Activated CD4-positive, alpha-beta T cell treated with anti-CD3 and anti-CD28 coated beads, Interleukin-2, Interleukin-4, amounts not matched to agents 100 ng/mL and 50 ng/mL, durations not matched to agents 16 hours and 8 hours (primary cell): ENCODE measurements at places on chromosomes 7 and 10.

- DNase-seq: no peak
Measured at GRCh38 chr10:43814663-43815062, 166.0 kb upstream of the ZNF32 start.

DNA sequence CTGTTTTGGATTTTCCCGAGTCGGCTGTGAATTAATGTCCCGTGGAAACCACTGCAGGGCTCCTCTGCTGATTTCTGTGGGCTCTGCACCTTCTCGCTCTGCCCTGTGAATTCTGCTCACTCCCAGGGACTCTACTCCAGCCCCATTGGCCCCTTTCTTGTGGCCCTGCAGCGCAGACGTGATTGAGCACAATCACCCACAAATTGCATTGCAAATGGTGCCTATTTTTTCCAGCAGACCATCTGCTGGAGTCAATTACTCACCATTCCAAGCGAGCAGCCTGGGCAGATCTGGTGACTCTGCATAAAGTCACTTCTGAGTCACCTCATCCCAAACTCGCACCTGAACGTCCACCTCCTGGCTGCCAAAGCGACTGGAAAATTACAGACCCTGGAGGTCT lies 235.8 kb downstream of the PAXIP1 start:
- DNase-seq: no peak

DNA sequence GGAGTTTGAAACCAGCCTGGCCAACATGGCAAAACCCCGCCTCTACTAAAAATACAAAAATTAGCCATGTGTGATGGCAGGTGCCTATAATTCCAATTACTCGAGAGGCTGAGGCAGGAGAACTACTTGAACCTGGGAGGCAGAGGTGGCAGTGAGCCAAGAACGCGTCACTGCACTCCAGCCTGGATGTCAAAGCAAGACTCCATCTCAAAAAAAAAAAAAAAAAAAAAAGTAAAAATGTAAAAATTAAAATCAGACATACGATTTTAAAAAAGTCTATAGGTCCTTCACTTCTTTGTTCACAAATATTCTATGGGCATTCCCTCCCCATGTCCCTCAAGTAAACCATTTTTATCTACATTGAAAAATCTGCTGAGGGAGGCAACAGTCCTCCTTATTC lies 34.9 kb upstream of the TLL2 start:
- no peak for DNase-seq

DNA sequence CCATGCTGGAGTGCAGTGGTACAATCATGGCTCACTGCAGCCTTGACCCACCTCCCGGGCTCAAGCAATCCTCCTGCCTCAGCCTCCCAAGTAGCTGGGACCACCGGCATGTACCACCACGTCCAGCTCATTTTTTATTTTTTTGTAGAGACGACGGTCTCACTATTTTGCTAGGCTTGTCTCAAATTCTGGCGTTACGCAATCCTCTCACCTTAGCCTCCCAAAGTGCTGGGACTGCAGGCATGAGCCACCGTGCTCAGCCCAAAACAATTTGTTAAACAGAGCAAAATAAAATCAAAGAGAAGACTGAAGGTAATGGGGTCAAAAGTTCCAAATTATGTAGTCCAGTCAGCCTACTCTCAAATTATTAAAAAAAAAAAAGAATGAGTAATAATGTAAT lies 8.7 kb upstream of the JMJD1C start:
- DNase-seq: no peak

DNA sequence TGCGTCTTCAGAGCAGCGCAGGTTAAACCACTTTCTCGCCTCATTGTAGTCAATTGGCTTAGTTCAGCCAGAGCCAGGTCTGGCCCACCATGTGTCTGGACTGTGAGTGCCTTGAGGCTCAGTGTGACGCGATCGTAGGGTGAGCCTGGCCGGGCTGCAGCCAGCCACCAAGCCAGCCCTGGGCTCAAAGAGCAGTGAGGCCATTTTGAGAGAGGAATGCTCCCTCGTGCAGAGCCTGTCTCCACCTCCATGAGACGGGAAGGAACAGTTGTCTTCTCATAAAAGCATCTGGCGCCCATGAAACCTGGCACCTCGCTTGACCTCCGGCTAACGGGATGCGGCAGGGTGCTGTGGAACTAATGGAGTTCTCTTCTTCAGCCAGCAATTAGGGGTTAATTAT lies 34.5 kb downstream of the LHPP start:
- no peak for DNase-seq

DNA sequence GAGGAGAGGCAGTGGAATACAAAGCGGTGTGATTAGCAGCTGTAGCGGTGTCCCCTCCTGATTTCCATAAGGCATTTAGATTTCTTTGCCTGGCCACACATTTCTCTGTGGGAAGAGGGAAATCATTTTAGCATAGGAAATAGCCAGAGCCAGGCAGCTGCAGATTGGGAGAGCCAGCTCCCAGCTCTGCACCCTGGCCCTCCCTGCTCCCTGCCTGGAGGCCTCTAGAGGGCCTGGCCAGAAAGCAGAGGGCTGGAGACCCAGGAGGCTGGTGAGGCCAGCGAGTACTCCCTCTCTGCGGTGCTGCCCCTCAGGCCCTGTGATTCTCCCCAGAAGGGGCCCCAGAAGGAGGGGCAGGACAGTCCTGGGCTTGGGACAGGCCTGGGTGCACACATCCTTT lies 85.7 kb downstream of the C10orf105 start:
- DNase-seq: no peak
